ENCODE measurements at places on chromosomes 7 and 10. TPM values are rescaled to one million over a fixed set of nuclear protein-coding genes. Genes with fewer than 3 reads are reported as not detected.

MRC1 gene
- 71.7 TPM for total RNA-seq

DNA sequence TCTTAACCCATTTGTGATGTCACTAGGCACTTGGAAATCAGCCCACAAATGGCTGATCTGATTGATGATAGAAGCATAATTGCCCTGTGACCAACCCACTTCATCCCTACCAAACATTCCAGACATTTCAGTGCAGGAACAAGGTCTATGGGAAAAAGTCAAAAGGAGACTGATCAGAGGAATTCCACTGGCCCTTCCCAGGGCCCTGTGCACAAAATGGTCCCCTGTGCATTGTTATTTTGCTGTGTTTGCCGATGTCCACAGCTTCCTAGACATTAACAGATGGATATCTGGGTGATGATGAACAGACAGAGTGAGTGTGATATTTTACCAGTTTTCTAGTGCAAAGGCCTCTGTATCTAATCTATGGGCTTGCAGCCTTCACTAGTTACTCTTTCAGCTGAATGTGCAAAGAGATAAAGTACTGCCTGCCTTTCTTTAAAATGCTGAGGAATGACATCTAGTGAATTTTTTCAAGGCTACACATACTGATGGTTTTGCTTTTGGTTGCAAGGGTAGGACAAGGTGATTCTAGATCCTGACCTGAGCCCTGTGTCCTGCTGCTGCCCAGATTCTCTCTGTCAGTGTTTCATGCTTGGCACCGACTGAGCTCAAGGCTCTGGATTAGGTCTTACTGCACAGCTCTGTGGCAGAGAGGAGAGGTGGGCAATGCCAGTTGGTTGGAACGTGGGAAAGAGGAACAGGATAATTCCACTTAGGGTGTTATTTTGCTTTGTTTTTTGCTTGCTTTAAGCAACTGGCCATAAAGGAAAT, 55.4 kb downstream of the CALD1 start:
- peaks cover 82% of the 10 kb centered on the region for H3K4me1 ChIP-seq
- H3K27ac ChIP-seq = peak overlapping the region; percentile 94
- H3K4me3 ChIP-seq = no peak overlapping the region
- H3K36me3 ChIP-seq = no peaks in the 10 kb centered on the region
- no peaks in the 10 kb centered on the region for H3K27me3 ChIP-seq

DNA sequence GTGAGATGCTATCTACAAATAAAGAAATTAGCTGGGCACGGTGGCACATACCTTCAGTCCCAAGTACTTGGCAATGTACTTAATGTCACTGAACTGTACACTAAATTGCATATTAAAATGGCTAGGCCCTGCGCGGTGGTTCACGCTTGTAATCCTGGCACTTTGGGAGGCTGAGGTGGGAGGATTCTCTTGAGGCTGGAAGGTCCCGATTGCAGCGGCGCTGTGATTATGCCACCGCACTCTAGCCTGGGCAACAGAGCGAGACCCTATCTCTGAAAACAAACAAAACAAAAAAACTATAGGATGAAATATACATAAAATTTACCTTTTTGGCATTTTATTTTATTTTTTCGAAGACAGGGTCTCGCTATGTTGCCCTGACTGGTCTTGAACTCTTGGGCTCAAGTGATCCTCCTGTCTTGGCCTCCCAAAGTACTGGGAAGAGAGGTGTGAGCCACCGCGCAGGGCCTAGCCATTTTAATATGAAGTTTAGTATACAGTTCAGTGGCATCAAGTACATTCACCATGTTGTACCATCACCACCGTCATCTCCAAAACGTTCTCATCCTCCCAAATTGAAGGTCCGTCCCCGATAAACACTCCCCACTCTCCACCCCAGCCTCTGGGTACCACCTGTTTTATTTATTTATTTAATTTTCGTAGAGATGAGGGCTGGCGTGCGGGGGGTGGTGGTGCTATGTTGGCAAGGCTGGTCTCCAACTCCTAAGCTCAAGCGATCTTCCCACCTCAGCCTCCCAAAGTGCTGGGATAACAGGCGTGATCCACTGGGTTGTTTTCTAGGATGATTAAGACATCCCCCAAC, 1.3 kb upstream of the EIF3B start:
- no peaks in the 10 kb centered on the region for H3K27me3 ChIP-seq
- peak overlapping the region; percentile 98 for H3K27ac ChIP-seq
- H3K4me1 ChIP-seq = peaks cover 41% of the 10 kb centered on the region
- H3K4me3 ChIP-seq = peak overlapping the region; percentile 88
- DNase-seq = no peak

ST8SIA6 gene
- total RNA-seq = 1.1 TPM

WAPL gene
- 44.2 TPM for total RNA-seq

DNA sequence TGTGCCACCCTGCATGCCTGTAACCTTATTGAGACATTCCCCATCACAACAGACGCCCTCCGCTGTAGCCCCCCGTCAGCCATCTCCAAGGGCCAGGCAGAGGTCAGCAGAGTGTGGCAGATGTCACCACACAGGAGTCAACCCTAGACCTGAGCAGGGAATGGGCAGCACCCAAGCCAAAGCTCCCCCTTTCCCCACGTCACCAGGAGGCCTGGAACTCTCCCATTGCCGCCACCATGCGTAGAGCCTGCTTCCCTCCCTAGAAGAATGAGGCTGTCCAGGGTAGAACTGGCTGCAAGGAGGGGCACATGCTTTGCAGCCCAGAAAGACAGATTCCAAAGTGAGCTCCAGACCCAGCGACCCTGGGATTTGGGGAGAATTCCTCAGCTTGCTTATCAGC, 342.9 kb downstream of the TNS3 start:
- DNase-seq = no peak
- H3K4me1 ChIP-seq = no peaks in the 10 kb centered on the region
- H3K27ac ChIP-seq = no peak overlapping the region
- no peaks in the 10 kb centered on the region for H3K36me3 ChIP-seq
- H3K4me3 ChIP-seq = no peak overlapping the region

DNA sequence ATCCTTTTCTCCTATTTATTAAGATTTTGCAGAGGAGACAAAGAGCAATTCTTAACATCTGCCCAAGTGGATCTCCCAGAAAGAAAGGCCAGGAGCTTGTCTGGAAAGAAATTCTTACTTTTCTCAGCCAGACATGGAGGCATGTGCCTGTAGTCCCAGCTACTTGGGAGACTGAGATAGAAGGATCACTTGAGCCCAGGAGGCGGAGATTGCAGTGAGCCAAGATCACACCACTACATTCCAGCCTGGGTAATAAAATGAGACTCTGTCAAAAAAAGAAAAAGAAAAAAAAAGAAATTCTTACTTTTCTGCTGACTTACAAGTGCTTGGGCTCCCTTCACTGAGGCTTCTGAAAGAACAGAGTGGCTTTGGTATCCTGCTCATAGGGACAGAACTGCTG, 2.4 kb upstream of the CYP3A43 start:
- no peaks in the 10 kb centered on the region for H3K36me3 ChIP-seq

GRCh38 chr10:73625004-73625883, 16.0 kb downstream of the MYOZ1 start:
- H3K4me3 ChIP-seq = peak overlapping the region; percentile 82
- peak overlapping the region; percentile 88 for H3K27ac ChIP-seq
- no peaks in the 10 kb centered on the region for H3K36me3 ChIP-seq
- peak; percentile 72 for DNase-seq
- peaks cover 6% of the 10 kb centered on the region for H3K4me1 ChIP-seq
- H3K27me3 ChIP-seq = no peaks in the 10 kb centered on the region

- no peaks in the 10 kb centered on the region for H3K27me3 ChIP-seq
- H3K4me3 ChIP-seq = no peak overlapping the region
- H3K4me1 ChIP-seq = no peaks in the 10 kb centered on the region
- no peak overlapping the region for H3K27ac ChIP-seq
These were observed 71.6 kb upstream of the ZPBP start for GRCh38 chr7:50164559-50165170.

DNA sequence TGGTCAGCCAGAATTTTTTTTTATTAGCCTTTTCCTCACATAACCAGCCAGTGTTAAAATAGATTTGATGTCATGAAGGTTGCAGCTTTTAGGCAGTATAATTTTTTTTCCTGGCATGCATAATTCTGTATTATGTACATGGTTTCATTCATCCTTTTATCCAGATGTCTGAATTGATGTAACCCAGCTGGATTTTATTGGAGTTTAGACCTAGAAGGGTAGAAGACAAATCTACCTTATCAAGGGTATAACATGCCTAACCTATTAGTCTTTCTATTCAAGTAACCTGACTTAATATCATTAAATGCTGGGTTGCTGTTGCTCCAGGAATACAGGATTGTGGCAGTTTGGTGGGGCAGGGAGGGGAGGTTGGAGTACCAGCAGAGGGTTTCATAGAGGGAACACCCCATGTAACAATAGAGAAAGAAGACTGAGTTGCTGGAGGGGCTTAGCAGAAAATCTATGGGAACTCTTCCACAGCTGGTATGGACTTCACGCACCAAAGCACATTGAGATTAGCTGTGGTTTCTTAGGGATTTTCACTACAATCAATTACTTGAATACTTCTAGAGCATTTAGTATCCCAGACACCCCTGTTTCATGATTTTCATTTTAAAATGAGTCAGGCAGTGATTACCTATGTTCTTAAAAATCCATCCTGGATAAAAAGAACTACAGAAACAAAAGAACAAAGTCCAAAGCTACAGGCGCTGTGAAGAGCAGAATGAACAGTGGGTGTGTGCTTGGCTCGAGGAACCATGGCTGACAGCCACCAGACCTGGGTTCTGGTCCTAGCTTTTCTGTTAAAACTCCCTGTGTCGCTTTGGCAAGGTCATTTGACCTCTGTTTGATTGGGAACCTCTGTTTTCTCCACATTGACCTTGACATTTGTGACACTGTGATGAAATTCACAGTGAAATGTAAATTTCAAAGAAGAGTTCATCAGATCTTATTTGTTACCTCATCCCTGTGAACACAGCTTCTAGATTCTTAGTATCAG, 93.5 kb downstream of the CREM start:
- no peak overlapping the region for H3K27ac ChIP-seq
- no peak overlapping the region for H3K4me3 ChIP-seq
- no peaks in the 10 kb centered on the region for H3K36me3 ChIP-seq
- DNase-seq = no peak

- H3K27me3 ChIP-seq = no peaks in the 10 kb centered on the region
- no peaks in the 10 kb centered on the region for H3K4me1 ChIP-seq
- DNase-seq = no peak
- H3K27ac ChIP-seq = no peak overlapping the region
- no peaks in the 10 kb centered on the region for H3K36me3 ChIP-seq
These were observed 41.6 kb downstream of the ABLIM1 start for GRCh38 chr10:114616516-114616915.

DKK1 gene
- total RNA-seq = 2.8 TPM

DNA sequence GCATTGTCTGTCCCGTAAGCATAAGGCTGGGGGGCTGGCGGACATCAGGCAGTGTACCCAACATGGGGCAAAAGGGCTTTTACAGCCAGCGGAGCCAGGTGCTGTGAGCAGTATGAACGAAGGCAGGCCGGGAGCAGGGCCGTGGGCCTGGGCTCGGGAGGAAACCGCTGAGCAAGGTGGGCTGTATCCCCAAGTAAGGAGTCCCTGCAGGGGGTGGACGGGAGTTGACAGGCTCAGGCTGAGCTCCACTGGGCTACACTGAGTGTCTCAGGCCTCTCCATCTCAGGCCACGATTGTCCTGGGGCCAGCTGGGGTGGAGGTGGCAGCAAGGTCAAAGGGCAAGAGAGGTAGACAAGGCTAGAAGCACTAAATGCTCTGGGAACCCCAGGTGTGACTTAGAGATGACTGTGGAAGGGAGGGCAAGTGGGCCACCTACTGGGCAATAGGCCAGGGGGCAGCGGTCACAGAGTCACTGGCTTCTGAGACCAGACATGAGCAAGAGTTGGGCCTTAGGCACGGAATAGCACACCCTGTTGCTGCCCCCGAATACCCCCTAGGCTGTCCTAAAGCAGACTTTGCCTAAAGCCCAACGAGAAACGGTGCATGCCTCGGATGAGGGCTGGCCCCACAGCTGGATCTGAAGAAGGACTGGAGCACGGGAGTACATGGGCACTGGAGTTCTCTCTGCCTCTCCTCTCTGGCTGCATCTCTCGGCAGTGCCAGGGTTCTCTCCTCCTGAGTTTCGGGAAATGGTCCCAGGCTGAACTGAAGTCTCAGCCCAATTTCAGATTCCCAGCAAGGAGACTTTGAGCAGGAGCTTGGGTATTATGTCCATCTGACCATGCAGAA, 10.8 kb upstream of the RAMP3 start:
- no peaks in the 10 kb centered on the region for H3K4me1 ChIP-seq
- peak; percentile 64 for DNase-seq
- no peak overlapping the region for H3K4me3 ChIP-seq
- no peaks in the 10 kb centered on the region for H3K36me3 ChIP-seq
- H3K27me3 ChIP-seq = no peaks in the 10 kb centered on the region
- no peak overlapping the region for H3K27ac ChIP-seq

DNA sequence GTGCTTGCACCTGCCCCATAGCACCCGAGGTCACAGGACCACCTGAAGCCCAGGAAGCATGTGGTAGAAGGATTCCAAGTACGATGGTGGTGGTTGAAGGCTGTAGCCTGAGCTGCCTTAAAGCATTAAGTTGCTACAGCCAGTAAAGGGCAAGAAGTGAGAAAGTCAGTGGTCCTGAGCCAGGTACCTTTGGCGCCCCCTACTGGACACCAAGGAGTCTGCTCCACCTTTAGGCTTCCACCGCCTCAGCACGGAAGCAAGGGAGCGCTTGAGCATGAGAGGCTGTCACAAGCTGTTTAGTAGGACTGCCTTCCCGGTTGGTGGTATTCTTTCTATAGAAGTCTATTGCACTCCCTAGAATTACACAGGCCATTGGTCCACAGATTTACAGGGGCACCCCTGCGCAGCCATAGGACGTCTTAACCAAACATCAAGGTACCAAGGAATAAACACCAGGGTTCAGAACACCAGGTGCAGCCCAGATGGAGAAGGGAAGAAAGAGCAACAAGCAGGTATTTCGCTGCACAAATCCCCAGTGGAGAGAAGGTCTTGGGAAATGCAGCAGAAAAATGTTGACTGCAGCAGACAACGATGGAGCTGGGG, 2.2 kb downstream of the CRTAC1 start:
- no peaks in the 10 kb centered on the region for H3K36me3 ChIP-seq
- no peak overlapping the region for H3K4me3 ChIP-seq
- no peak for DNase-seq
- H3K27ac ChIP-seq = no peak overlapping the region

- H3K4me3 ChIP-seq = no peak overlapping the region
- peaks cover 8% of the 10 kb centered on the region for H3K36me3 ChIP-seq
- no peaks in the 10 kb centered on the region for H3K4me1 ChIP-seq
- H3K27me3 ChIP-seq = no peaks in the 10 kb centered on the region
These were observed 10.1 kb downstream of the SLC25A16 start for GRCh38 chr10:68517188-68517587.

DNA sequence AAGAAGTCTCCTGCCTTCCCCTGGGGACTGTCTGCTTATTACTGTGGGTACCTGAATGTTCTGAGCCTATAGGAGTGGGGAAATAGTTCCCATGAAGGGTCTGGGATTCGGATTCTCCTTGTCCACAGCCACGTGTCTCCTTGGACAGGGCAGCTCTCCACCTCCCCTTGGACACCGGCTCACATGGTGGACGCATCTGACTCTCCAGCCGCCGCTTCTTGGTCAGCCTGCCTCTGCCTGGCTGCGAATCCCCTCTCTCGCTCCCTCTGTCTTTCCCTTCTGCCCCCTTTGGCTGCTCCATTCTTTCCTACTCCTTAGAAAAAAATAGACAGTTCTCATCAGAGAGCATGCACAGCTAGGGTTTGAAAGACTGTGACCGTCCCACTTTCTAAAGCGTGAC, 46.9 kb downstream of the JAKMIP3 start:
- H3K27me3 ChIP-seq = no peaks in the 10 kb centered on the region
- no peak overlapping the region for H3K4me3 ChIP-seq
- H3K27ac ChIP-seq = no peak overlapping the region

- no peak overlapping the region for H3K27ac ChIP-seq
- H3K27me3 ChIP-seq = no peaks in the 10 kb centered on the region
These were observed 265.6 kb upstream of the FOXK1 start for GRCh38 chr7:4416396-4417056.

GRCh38 chr7:3992841-3993240, 689.3 kb upstream of the FOXK1 start:
- H3K4me1 ChIP-seq = no peaks in the 10 kb centered on the region
- no peak for DNase-seq
- H3K36me3 ChIP-seq = no peaks in the 10 kb centered on the region
- no peak overlapping the region for H3K4me3 ChIP-seq
- no peaks in the 10 kb centered on the region for H3K27me3 ChIP-seq

Measured in sigmoid colon (tissue), 7 donors.